ENCODE measurements at places on chromosomes 1 and 21.

DNA sequence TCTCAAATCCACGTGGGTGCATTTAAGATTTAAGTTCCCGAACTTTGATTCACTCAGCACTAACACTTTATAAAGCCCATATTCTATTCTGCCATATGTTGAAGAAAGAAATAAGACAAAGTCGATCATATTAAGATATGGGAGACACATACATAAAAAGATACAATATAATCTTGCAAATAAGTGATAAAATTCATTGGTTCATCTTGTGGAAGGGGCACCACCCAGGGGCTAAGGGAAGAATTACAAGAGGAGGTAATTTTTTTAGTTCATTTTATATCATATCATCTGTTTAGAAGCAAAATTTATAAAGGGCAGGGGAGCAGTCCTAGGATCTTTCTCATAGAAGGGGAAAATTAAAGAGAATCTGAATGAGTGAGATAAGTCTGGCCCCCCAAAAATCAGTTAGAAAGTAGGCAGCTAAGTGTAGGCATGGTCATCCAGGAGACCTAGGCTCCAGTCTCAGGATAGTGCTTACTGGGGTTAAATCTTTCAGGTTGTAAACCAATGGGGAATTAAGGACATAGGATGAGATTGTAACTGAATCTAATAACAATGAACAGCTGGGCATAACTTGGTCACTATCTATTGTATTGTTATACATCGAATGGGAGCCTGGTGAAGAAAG is 124.2 kb upstream of the L1TD1 start:
- no peak for DNase-seq

- DNase-seq: no peak
Observed at GRCh38 chr21:37866027-37866426, 50.2 kb downstream of the KCNJ6 start.

DNA sequence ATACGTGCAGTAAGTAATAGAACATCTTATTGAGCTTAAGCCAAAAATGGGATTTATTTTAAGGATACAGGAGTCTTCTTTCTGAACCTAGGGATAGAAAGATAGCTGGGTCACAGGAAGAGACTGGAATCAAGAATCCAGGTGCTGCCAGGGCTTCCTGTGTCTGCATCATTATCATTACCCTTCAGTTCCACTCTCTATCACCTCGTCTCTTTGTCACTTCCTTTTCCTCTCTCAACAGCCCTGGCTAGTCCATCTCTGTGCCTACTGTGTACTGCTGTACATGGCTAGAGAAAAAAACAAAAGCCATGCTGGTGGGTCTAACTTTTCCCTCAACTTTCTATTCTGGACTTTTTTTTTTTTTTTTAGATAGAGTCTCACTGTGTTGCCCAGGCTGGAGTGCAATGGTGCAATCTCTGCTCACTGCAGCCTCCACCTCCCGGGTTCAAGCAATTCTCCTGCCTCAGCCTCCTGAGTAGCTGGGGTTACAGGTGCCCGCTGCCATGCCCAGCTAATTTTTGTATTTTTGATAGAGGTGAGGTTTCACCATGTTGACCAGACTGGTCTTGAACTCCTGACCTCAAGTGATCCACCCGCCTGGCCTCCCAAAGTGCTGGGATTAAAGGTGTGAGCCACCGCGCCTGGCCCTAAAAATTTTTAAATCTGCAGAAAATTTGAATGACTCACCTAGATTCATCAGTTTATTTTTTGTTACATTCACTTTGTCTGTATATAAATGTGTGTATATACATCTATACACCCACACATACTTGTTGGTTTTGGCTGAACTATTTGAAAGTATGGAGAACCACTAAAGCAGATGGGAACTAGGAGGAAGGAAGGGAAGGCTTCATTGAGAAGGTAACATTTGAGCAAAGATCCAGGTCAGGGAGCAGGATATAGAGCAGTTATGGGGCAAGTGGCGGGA is 31.9 kb downstream of the UBE4B start:
- no peak for DNase-seq

- DNase-seq: no peak
Observed at GRCh38 chr1:193741228-193741627, 554.8 kb upstream of the B3GALT2 start.

DNA sequence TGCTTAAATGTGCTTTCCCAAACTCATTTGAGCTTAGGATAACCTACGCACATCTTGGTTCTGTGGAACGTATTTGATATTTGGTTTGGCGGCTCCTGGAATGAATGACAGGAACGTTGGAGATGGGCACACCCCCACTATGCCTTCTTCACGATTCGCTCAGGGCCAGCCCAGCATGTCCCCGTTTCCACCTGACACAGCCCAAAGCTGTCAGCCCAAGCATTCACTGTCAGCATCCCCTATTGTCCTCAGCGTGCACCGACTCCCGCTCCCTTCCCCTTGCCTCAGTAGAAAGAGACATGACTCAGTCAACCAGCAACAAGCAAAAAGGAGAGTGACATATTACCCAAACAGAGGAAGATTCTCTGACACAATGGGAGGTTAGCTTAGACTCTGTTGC is 181.4 kb downstream of the KCNJ6 start:
- no peak for DNase-seq

Data from ecto neural progenitor cell (in vitro differentiated cells).